ENCODE measurements at places on chromosomes 4 and X.
A peak's percentile ranks its signal among the peaks of the same experiment; 100 is the strongest.

- no peak for DNase-seq
Observed at GRCh38 chr4:173525118-173526011, 4.7 kb downstream of the HAND2 start.

GRCh38 chr4:107736924-107737448 lies 17.0 kb upstream of the PAPSS1 start:
- DNase-seq = peak; percentile 43

DNA sequence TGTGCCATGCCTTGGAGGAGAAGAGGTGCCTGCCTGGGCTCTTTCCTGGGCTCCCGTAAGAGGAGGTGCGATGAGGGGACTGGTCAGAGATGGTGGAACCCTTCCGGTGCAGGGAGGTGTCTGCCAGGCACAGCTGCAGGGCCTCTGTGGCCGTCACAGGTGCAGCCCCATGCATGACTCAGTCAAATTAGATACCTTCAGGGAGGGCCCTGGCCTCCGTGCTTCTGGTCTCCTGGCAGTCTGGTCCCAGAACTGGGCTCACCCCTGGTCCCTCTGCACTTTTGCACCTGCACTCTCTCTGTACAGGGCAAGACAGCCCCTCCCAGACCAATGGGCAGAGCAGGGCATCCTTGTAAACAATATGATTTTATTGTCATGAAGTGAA lies 49.9 kb upstream of the LRPAP1 start:
- DNase-seq = no peak

GRCh38 chr4:26120098-26120825 lies 200.6 kb upstream of the RBPJ start:
- no peak for DNase-seq

GRCh38 chrX:2967998-2968909 lies 38.1 kb upstream of the ARSH start:
- DNase-seq = no peak

DNA sequence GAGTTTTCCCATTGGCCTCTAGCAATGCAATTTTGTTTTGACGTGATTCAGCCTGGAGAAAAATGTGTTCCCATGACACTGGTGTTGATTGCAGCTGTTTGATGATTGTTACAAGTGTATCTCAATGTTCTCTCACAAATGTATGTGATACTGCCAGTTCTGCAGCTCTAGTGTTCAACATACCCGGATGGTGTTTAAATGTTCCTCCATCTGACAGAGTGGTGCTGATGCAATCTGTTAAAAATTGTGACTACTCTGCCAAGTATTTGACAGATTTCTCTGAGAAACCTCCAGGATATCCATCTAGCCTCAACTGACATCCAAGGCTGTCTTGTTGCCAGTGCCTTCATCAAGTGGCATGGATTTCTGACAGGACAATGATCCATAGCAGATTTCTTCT lies 657.2 kb upstream of the DIAPH2 start:
- no peak for DNase-seq

DNA sequence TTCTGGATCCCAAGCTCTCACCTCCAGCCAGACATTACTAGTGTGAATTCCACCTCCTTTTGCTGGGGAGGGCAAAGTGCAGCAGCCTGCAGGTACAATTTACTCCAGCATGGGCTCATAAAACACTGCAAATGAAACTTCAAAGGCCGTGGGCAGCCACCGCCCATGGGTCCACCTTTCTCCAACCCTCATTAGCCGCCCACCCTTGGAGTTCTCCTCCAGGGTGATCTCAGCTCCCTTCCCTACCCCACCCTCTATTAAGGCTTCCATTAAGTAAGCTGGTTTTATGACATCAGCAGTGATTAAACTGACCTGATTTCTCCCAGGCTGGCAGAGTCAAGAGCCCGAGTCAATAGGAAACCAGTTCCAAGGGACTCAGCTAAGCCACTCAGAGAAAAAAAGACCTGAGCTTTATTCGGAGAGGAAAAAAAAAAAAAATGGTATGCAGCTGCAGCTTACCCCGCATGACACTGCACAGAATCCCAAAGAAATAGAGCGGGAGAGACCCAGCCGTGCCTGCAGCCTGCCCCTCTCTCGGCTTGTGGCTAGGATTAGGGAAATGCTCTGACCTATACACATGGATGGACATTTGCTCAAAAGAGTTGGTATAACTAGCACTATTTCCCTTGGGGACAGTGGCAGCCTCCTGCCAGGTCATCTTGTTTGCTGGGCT lies 319.6 kb downstream of the PTTG2 start:
- no peak for DNase-seq

GRCh38 chrX:134161162-134161561 lies 75.8 kb upstream of the CCDC160 start:
- DNase-seq = no peak

- DNase-seq = no peak
Observed at GRCh38 chr4:27218013-27218412, 357.4 kb downstream of the STIM2 start.

DNA sequence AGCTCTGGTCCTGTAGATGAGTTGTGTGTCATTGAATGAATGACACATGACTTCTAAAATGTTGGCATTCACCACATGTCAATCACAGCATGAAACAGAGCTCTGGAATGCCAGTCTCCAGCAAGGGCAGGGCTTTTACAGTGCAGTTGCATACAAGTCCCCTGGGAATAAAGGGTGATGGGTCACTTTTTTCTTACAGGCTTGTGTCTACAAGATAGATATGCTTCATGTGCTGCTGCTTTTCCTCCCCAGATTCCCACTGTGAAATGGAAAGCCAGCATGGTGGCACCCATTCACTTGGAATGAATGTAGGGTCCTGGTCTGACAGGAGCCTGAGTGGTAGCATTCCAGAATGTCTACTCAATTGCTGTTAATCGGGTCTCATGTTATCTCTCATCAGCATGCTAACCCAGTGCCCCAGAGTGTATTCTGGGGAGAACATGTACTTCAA lies 159.1 kb upstream of the KIT start:
- no peak for DNase-seq

DNA sequence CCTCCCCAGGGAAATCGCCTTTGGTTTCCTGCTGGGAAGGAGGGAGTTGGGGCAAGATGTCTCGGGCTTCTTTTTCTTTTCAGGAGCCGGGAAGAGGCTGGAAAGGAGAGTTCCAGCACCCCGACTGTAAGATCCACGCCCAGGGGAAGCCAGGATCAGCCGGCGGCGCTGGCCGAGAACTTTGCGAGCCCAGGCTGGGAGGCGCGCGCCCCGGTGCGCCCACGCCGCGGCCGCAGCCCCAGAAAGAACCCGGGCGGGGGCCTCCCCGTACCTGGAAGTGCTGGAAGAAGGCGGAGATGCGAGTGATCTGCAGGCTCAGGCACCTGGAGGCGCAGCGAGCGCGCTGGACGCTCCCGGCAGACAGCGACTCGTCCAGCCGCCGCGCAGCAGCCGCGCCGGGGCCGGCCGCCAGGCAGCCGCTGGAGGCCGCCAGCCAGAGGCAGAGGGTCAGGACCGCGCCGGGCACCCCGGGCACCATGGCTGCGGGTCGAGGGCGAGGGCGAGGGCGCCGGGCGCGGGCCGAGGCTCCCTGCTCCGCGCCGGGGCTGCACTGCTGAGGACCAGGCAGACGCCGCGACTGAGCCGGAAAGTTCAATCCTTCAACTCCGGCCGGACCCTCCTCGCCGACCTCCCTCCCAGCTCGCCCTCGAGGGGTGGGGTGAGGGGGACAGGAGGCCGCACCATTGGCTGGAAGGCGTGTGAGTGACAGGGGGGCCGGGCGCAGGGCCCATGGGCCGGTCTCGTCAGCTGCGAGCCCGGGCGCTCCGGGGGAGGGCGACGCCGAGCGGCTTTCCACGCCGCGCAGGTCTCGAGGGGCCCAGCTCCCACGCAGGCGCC lies at the start of gene ANOS1:
Gene ANOS1 (minus strand): TSS at position 579 of the 837 bp plus-strand sequence. CDS start 101 bp downstream, at position 478.
- DNase-seq = no peak

- DNase-seq = no peak
Observed at GRCh38 chr4:109067508-109068235, 234.8 kb downstream of the COL25A1 start.

- no peak for DNase-seq
Observed at GRCh38 chrX:65999563-66000148, 40.2 kb downstream of the VSIG4 start.

- DNase-seq = no peak
Observed at GRCh38 chr4:7653510-7654369, 219.0 kb upstream of the PSAPL1 start.

GRCh38 chr4:156746111-156746510 lies 225.5 kb downstream of the PDGFC start:
- no peak for DNase-seq

DNA sequence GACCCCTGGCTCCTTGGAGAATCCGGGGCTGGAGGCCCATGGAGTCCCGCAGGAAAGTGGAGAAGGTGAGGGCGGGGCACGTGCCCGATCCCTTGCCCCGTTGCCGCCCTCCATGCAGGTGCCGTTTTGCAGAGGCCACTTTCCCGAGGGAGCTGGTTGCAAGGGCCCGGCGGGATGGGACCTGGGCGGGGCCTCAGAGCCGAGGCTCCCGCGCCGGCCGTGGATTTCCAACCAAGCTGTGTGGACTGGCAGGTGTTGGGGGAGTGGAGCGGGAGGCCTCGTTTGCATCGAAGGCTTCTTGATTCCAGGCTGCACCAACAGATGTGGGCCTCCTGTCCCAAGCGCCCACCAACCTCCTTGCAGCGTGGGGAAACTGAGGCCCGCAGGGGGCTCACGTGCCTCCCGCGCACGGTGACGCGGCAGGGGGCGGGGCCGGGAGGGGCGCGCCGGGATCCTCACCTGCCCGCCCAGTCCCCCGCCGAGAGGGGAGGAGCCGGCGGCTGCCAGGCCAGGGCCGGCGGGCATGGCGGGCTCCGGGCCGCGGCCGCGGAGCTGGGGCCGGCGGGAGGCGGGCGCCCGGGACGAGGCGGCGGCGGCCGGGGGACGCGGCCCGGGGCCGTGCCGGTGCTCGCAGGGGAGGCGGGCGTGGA lies 24.9 kb downstream of the SH3BP2 start:
- DNase-seq = peak; percentile 63

GRCh38 chr4:69497076-69497475 lies 1.4 kb upstream of the UGT2B4 start:
- DNase-seq = no peak

Data from COR-L47 (cell line).